ENCODE measurements at places on chromosomes 7 and 10.

DNA sequence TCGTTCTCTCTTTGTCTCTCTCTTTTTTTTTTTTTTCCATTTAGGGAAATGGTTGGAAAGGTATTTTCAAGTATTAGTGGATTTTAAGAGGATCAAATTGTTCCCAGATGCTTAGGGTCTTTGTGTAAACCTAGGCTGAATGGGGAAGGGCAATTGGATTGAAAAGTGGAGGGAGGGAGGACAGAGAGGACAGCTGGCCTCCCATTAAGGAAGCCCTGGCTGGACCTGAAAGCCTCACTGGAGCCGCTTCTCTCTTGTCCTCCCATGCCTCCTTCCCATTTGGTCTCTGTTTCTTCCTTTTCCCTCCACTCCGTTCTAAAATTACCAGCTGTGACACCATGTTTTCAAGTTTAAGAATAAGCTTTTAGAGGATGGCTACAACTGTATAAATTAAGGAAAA lies 104.1 kb downstream of the TACC2 start:
- DNase-seq = no peak

DNA sequence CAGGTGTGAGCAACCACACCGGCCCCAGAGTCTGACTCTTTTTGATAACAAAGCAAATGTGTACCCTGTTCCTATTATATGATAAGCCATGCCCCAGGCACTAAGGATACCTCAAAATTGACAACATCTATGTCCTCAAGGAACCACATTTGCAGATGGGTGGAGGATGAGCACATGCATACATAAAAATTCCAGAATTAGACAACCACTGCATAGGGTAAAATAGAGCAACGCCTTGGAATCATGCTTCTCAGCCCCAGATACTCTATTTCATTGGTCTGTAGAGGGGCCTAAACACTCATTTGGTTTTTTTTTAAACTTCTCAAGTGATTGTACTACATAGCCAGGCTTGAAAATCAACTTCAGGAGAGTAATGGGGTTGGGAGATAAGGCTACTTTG lies 78.7 kb downstream of the SLC25A13 start:
- DNase-seq = no peak

DNA sequence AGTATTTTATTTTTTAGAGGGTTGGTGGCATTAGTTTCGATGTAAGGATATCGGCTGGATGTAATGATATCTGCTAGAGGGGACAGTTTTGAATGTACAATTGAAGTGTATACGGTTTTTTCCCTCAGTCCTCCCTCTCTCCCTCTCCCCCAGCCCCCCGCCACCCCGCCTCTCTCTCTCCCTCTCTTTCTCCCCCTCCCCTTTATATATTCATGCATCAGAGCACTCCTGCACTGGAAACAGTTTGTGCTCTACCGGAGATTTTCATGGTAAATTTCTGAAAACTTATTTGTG lies 1.6 kb downstream of the GLCCI1 start:
- DNase-seq = peak; percentile 30

DNA sequence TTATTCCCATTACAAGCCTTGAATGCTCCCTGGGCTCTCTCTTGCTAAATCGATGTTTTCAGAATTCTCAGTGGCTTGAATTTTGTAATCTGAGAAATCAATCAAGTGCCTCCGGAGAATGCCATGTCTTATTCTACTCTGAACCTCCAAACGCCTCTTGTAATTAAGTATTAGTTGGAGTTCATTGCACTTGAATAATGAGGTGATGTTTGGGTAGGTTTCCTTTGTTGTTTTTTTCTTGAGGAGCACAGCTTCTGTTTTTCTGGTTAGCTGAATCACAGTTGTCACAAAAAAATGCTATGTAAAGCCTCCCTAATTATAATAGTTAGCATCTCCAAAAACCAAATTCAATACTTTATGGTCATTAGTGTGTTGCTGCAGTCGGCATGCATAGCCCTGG lies 100.3 kb downstream of the PLPP4 start:
- no peak for DNase-seq

- DNase-seq = peak; percentile 8
Measured at GRCh38 chr10:47035171-47035818, 124.1 kb downstream of the PTPN20 start.

DNA sequence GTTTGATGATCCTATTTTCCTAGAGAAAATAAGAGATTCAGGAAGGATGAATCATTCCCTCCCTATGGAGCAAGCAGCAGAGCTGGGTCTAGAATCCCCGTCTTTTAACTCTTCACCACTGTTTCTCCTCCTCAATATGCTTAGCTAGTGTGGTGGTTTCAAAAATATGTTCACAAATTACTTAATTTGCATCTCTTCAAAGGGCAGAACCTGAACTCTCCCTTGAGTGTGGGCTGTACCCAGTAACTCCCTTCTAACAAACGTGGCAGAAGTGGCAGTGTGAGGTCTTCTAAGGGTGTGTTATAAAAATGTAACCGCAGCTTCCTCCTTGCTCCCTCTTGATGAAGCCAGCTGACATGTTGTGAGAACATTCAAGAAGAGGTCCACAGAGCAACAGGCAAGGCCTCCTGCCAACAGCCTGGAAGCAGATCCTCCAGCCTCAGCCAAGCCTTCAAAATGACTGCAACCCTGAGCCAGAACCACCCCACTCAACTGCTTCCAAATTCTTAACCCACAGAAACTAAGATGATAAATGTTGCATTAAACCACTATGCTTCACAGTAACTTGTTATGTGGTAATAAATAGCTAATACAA lies 36.6 kb downstream of the SRPK2 start:
- peak; percentile 91 for DNase-seq

DNA sequence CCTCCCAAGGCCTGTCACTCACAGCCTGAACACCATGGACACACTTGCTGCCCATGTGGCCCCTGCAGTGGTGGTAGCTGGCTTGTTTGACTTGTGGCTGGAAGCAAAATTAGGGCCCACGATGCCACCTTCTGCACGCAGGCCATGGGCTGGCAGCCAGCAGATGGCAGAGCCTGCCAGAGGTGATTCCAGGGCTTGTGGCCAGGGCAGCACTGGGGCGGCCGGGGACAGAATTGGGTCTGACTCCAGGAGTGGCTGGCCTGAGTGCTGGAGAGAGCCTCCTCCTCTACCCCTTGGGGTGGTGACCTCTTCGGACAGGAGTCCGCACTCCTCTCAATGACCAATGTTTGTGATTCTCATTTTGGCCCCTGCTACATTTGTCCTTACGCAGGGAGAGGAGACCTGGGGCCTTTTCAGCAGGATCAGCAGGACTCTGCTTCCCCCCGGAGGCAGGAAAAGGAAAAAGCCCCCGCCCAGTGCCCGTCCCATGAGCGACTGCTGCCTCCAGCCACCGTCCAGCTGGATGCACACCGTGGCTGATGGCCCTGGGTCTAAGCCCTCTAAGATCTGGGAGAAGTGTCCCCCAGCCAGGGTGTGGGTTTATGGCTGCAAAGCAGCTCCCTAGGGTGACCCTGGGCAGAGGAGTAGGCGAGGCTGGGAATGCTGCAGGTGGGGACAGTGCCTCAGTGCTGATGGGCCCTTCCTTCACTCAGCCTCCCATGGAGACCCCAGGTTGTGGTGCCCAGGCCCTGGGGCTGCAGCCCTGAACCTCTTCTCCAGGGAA lies 26.5 kb downstream of the DNAJB12 start:
- peak; percentile 84 for DNase-seq

GRCh38 chr10:65394502-65395297 lies 1531.1 kb upstream of the LRRTM3 start:
- no peak for DNase-seq

- no peak for DNase-seq
Measured at GRCh38 chr10:17599089-17599488, 18.1 kb downstream of the HACD1 start.

DNA sequence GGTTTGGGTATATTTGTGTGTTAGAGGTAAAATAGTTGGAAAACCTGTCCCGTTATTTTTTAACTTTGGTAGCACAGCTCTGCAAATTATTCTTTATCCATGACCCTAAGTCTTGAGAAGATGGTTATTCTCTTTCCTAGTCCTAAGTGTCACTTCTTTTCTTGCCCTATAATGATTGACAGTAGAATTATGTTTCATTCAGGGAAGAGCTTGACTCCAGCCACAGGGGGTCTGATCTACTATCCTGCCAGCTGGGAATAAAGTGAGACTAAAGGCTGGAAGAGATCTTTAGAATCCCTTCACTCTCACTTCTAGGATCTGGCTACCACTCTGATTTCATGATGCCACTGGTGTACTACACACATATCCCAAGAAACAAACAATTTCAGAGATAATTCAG lies 90.4 kb downstream of the PHTF2 start:
- no peak for DNase-seq

DNA sequence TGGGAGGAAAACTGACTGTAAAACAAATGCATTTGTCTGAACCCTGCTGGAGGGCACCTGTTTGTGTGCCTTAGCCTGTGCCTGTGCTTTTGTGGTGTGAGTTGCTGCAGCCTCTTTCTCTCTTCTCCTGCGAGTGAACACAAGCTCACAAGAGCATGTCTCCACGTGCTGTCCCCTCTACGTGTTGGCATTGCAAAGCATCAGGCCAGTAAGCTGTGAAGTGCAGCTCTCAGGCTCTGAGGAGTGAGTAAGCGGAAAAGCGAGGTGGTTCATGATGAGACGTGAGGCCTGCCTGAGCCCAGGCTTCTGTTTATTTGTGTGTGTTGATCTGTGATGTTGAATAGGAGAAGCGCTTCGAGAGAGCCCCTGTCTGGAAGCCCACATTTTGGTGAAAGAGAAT lies 85.6 kb upstream of the PDCD4 start:
- DNase-seq = no peak

DNA sequence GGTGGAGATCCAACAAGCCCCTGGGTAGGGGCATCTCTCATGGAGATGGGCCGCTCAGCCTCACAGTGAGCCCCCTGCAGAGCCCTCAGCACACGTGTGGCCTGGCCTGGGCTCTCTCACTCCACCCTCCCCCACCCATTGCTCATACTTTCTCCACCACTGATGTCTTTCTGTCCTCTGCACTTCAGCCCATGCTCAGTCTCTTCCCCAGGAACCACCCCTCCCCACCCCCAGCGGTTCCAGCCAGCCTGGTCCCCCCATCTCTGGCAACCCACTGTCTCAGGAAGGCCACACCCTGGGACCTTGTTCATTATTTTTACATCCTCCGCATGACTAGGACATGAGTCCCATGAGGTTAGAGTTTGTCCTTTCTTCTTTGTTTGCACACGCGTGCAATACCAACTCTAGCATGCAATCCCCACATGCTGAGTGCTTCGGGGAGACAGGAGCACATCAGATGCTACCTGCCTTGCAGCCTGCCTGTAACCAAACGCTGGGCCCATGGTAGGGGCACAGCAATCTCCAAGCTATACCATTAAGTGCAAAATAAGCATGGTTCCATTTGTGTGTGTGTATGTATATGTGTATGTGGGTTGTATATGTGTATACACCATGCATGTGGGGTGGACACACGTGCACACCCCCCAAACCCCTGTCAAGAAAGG lies 408.4 kb upstream of the FOXK1 start:
- no peak for DNase-seq

DNA sequence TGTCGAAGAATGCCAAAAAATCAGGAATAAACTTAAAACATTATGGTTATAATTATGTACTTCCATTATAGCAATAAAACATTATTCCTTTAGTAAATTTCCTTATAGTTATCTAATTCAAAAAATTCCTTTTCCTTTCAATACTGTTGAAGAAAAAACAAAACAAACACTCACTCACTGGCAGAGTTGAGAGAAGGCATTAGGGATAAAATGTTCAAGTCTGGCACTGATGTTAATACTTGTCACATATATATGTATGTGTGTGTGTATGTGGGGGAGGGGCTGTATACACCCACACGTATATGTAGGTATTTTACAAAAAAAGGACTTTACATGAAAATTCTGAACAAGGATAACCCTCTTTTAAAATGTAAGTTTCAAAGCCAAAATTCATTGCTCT lies 150.2 kb upstream of the MEOX2 start:
- no peak for DNase-seq

DNA sequence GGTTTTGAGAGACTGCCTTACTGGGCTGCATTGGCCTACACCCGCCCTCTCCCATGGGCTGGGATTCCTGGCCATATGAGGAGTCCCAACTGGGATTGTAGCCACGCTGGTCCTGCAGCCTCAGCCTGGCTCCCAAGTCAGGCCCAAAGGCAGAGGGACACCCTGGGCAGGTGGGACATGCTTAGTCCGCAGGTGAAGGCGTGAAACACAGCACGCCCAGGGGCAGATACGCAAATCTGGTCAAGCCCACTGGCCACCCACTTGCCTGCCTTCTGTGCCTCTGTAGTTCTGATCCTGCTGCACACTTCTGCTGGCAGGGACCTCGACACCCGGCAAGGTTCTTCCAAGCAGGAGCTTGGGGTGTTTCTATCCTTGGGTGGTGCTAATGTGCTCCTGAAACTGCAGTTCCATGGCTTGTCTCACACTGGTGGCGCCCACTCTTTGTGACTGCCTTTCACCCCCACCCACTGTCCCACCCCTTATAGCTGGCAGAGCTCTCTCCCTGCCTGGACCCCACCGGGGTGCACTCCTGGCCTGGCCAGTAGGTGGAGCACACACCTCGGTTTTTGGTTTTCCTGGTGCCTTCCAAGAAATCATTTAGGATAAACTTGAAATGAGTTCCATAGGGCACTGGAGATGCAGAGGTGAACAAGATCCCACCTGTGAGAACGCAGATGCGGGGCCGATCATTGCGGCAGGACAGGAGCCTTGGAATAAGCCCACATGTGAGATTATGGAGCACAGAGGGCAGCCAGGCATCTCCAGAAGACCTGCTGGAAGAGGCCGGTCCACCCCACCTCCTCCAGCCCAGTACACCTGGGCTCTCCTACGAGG lies 47.9 kb downstream of the MKI67 start:
- no peak for DNase-seq

DNA sequence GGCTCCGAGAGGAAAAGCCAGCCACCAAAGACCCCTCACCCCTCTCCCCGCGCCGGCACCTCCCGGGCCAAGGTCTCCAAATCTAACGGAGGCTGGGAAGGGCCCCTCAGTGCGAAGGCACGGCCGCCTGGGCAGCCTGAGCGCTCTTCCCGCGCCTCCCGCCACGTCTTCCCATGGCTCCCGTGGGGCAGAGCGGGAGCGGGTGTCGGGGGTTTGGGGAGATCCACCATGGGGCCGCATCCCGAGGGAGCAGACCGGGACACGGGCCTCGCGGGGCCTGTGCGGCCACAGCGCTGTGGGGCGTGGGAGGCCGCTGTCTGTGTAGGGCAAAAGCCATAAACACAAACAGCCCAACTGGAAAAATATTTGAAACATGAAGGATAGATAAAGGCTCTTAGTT lies 22.4 kb downstream of the GPER1 start:
- DNase-seq = no peak

DNA sequence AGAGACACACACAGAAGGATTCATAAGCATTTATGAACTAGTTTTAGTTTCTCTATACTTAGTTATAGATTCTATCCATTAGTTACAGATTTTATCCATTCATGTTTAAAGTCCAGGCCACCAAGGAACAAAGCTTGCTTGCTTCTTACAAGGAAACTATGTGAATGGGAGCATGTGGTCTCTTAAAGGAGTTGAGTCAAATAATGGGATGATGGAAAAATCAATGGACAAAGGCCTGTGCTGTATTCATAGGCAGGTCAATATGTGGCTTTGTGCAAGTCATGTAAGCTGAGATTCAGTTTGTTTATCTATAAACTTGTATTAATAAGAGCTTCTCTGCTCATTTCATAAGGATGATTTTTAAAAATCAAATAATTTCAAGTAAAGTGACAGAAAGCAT lies 172.8 kb upstream of the CDK1 start:
- no peak for DNase-seq
